ENCODE measurements at places on chromosomes 2 and 18. TPM values are rescaled to one million over a fixed set of nuclear protein-coding genes. Genes with fewer than 3 reads are reported as not detected.

DNA sequence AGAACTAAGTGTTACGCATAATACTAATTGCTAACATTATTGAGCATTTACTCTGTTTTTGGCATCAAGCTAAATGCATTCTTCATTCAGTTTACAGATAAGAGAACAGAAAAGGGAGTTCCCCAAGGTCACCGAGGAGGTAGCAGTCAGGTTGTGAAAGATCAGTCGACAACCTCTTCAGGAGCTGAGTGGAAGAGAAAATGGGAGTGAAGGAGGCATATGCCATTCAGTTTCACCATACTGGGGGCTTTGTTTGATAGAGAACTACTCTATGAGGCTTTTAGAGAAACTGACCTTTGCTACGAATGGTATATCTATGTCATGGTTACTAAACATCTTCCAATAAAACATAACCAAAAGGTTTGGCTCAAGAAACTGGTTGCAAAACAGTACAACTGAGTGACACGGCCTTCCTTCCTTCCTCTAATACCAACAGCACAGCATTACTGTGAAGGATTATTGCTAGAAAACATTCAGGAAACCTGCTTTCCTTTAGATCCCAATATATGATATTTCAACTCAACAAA lies 112.1 kb downstream of the RBMS1 start:
- DNase-seq = no peak

DNA sequence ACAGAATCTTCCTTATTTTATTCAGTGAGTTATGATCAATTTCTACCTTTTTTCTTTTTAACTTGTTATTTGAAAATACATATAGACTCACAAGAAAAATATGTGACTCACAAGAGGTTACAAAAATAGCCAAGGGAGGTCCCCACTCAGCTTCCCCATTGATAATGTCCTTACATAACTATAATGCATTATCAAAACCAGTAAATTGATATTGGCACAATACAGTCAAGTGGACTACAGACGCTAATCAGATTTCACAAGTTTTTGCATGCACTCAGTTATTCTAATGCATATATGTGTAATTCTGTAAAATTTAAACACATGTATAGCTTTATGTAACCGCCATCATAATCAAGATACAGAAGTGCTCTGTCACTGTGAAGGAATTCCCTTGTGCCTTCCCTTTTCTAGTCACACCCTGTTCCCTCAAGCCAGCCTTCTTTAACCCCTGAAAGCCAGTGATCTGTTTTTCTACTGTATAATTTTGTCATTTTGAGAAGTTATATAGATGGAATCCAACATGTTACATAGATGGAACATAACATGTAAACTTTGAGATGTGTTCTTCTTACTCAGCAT lies 118.4 kb downstream of the ALMS1 start:
- no peak for DNase-seq

Gene APCDD1
- 0.04 TPM for total RNA-seq

GRCh38 chr18:67597759-67598158 lies 81.2 kb upstream of the DSEL start:
- DNase-seq = no peak

Gene NEU2
- not detected for total RNA-seq

Gene STPG4
- 0.11 TPM for total RNA-seq

Gene GRP
- total RNA-seq = not detected

DNA sequence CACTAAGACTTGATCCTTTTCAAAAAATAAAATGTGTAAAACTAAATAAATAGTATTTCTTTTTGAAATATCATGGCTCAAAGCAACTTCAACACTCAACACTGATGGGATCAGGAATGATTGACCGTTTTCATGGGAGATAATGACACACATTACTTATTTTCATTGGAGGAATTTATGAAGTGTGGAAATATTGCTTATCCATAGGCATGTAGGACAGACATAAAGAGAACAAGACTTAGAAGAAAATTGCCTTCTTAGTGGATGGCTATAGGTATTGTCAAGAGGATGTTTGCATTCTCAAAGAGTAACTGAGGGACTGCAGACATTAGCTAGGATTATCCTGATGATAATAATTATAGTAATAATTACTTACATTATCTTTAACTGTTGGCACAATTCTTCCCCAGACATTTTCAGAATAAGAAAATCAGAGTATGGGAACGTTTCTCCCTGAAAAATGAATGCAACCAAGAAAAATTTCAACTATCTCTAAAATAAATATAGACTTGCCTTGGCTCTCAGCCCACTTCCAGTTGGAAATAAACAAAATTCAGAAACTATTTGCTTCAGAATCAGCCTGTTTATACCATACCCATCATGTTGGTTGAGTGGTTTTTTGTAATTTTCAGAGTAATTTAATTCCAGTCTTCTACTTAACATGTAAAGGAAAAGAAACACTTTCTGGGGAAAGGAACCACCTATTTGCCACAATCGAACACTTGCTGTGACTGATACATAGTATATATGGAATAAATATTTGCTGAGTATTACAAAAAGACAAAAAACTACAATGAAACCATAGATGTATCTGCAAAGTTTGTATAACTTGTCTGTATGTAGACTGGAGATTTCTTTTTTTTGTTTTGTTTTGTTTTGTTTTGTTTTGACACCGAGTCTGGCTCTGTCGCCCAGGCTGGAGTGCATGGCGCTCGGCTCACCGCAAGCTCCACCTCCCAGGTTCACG lies 165.7 kb downstream of the TMX3 start:
- no peak for DNase-seq

- no peak for DNase-seq
Observed at GRCh38 chr2:129877795-129878775, 101.4 kb upstream of the RAB6C start.

DNA sequence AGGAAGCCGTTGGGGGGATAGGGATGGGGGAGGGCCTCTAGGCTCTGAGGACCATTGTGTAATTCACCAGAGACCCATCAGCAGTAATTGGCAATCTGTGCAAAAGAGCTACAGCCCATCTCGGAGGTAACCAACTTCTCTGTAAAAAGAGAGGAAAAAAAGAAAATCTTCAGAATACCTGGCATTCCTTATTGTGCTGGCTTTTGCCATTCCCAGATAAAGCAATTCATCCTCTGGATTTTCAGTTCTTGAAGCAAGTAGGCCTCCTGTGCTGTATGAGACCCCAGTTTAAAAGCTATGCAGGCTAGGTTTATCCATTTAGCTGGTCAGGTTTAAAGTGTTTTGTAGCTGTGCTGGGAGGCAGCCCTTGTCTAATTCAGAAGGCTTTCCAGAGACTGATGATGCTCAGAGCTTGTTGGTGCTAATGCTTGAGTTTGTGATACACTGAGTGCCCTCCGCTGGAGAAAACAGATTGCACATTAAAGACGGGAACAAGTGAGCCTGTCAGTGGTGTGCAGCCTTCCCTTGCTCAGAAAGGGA lies at the start of gene LRRTM4:
TSS of gene LRRTM4 (minus strand) at position 446 of the 540 bp plus-strand sequence.
- no peak for DNase-seq

Gene CABYR
- 1.5 TPM for total RNA-seq

- no peak for DNase-seq
Observed at GRCh38 chr2:177817300-177817699, 255.3 kb downstream of the PDE11A start.

DNA sequence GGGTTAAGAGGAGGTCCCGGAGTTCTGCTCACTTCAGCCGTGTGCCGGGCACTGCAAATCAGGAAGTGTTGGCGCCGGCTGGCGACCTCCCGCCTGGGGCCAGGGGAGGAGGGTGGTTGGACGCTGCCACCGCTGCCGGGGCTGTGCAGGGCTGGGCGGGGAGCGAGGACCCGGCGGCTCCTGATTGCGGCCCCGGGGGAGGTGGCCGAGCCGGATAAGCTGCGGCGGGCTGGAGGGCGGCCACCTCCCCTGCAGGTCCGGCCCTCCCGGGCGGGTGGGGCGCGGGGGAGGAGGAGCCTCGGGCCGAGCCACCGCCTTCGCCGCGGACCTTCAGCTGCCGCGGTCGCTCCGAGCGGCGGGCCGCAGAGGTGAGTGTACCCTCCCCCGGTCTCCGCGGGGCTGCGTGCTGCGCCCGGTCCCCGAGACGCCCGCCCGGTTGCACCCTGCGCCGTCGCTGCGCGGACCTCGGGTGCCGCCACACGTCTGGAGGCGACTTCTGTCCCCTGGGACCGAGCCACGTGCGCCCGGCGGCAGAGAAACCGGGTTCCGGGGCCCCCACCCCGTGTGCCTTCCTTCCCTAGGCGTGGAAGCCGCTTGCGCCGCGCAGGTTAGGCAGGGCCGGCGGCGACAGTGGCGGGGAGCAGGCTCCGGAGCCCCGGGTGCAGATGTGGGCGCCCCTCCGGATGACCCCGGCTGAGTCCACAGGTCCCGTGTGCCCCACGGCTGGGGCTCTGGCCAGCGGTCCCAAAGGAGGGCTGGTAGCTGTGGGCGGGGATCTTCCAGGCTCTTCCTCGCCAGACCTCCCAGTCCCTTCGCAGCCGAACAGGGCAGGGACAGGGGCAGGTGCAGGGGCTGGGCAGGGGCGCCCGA lies at the start of gene STEAP3:
TSS of gene STEAP3 (plus strand) at position 314 of the 870 bp plus-strand sequence. CDS start 7,179 bp downstream, outside the sequence.
- no peak for DNase-seq

DNA sequence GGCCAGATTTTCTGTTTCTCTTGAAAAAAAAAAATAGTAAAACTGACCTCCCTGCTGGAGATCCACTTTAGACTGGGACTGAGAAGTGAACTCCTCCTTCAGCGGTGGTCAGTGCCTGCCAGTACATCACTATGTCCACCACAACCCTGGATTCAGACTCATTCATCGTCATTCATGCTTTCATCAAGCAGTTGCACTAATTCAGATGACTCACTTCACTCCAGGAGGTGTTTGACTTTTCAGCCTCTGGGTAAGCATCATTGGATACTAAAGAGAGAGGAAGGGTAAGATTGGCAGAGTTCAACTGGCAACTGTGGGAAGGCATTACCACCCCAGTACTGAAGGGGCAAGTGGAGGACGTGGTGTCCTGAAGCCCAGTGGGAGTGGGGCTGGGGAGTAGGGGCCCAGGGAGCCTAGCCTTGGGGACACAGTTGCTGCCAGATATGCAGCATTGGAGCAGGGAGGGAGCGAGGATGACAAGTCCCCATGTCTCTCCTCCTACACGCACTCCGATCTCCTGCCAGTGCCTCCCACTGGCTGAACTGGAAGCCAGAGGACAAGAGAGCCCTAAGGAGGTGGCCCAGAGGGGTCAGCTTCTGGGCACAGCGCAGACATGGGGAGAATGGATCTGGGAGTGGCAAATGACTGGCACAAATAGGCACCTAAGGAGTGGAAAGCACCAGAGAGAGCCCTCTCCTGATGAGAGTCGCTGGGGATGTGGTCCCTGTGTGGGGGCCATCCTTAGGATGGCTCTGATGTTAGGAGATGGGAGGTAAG lies 111.1 kb downstream of the TGFA start:
- DNase-seq = no peak

GRCh38 chr2:219570194-219570923 lies 980 bp downstream of the OBSL1 start:
- no peak for DNase-seq

DNA sequence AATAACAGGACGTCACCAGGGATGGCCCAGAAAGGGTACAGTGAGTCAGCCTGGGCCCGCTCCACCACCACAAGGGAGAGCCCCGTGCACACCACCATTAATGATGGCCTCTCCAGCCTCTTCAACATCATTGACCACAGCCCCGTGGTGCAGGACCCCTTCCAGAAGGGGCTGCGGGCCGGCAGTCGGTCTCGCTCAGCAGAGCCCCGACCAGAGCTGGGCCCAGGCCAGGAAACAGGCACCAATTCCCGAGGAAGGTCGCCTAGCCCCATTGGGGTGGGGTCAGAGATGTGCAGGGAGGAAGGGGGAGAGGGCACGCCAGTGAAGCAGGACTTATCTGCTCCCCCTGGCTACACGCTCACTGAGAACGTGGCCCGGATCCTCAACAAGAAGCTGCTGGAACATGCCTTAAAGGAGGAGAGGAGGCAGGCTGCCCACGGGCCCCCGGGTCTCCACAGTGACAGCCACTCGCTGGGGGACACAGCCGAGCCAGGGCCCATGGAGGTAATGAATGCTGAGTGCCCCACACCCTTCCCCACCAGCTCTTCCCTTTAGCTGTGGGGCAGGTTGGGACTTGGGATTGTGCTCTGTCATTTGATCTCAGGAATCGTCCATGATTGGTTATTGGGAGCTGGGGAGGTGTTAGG lies 120.5 kb downstream of the MTCL1 start:
- DNase-seq = no peak

GRCh38 chr2:11356764-11357163 lies 12.3 kb upstream of the ROCK2 start:
- DNase-seq = no peak

- no peak for DNase-seq
Observed at GRCh38 chr2:64317707-64318475, 136.1 kb upstream of the LGALSL start.

DNA sequence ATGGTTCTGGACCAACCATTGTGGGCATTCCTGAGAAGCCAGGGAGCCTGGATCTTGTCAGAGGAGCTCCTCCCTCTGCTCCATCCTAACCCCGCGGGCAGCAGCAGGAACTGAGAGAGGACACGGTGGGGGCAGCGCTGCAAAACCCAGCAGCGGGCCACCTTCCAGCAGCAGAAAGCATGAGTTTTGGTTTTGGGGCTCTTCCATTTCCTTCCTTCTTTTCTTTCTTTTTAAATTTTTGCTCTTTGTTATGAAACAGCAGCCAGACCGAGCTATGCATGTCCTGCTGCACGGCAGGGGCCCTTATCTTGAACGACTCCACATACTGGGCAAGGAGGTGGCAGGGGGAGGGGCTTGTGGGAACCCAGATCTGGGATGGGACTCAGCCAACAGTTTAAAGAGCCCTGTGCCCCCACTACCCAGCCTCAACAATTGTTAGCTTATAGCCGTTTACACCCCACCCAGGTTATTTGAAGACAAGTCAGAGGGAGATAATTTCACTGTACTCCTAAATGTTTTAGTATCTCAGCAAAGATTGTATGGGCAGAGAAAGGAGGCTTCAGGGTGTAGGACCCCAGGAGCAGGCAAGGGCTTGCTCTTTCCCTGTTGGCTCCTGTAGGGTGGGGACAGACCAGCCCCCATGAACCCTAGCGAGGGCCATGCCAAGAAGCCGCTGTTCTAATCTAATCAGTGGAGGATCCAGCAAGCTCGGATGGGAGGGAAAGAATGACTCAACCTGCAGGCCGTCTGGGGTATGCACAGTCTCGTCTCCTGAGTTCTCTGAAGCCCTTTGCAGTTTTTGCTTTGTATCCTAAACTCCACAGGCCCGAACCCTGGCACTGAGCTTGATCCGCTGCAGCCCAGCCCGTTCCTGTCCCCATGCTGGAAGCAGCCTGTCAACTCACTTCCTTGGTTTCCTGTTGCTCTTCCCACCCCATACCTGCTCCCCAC lies 75.3 kb downstream of the LRRFIP1 start:
- DNase-seq = no peak

Gene LOXHD1
- not detected for total RNA-seq

GRCh38 chr18:73509460-73509859 lies 638.2 kb downstream of the FBXO15 start:
- no peak for DNase-seq

Gene FBXO41
- total RNA-seq = 0.56 TPM

Gene DNAH7
- 0.11 TPM for total RNA-seq

Gene RBKS
- total RNA-seq = 0.67 TPM

- no peak for DNase-seq
Observed at GRCh38 chr18:10354241-10354811, 100.1 kb upstream of the APCDD1 start.

Gene WDR33
- total RNA-seq = 27.0 TPM

GRCh38 chr2:21890041-21890440 lies 766.3 kb downstream of the TDRD15 start:
- DNase-seq = no peak

- no peak for DNase-seq
Observed at GRCh38 chr2:27049422-27050280, 1.8 kb upstream of the AGBL5 start.

Gene SLC11A1
- not detected for total RNA-seq

Gene RAD51AP2
- total RNA-seq = not detected

GRCh38 chr2:86337244-86337835 lies at the start of gene REEP1:
TSS of gene REEP1 (minus strand) at chr2:86337626. CDS start at chr2:86337510, 116 bp downstream.
- no peak for DNase-seq

Gene MAL
- not detected for total RNA-seq

- no peak for DNase-seq
Observed at GRCh38 chr2:36677996-36678605, 18.4 kb upstream of the VIT start.

Gene LYPD1
- 66.5 TPM for total RNA-seq
